CMK (cell line): ENCODE measurements at places on chromosomes 6 and 20.

GRCh38 chr20:36094497-36094896 lies 60.0 kb upstream of the EPB41L1 start:
- no peak for DNase-seq

DNA sequence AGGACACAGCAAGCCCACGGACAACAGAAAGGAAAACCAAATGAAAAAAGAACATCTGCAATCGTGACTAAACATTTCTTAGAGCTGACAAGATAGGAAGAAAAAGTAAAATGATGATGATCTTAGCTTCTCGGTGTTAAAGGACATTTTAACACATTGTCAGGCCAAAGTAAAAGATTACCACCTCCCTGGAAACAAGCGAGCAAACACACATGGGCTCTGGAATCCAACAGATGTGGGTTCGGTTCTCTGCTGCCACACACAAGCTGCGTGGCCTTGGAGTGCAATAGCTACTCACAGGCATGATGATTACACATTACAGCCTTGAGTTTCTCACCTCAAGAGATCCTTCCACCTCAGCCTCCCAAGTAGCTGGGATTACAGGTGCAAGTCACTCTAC lies 7.5 kb upstream of the AAR2 start:
- DNase-seq: no peak

- DNase-seq: no peak
These were observed 107.9 kb upstream of the CARMIL1 start for GRCh38 chr6:25171301-25171700.

DNA sequence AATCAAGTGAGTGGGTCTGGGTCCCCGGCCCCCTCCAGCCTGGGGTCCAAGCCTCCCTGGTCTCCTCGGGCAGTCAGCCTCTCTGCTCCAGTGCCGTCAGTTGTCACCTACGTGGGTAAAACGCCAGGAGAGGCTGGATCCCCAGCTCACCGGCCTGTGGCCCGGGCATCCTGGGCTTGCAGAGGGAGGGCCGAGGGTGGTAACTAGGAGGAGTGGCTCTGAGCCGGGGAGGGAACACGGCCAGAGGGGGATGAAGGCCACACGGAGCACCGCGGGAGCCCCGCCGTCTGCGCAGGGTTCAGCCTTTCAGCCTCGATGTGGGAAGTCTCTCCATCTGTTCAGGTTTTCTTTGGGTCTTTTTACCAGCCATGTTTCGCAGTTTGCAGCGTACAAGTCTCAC lies 29.5 kb upstream of the BHLHE23 start:
- no peak for DNase-seq

GRCh38 chr6:73579851-73580246 lies 59.0 kb upstream of the EEF1A1 start:
- no peak for DNase-seq

GRCh38 chr20:11702721-11703518 lies 214.8 kb upstream of the BTBD3 start:
- DNase-seq: no peak

- DNase-seq: no peak
These were observed 244.0 kb upstream of the FAM83B start for GRCh38 chr6:54602591-54602990.

DNA sequence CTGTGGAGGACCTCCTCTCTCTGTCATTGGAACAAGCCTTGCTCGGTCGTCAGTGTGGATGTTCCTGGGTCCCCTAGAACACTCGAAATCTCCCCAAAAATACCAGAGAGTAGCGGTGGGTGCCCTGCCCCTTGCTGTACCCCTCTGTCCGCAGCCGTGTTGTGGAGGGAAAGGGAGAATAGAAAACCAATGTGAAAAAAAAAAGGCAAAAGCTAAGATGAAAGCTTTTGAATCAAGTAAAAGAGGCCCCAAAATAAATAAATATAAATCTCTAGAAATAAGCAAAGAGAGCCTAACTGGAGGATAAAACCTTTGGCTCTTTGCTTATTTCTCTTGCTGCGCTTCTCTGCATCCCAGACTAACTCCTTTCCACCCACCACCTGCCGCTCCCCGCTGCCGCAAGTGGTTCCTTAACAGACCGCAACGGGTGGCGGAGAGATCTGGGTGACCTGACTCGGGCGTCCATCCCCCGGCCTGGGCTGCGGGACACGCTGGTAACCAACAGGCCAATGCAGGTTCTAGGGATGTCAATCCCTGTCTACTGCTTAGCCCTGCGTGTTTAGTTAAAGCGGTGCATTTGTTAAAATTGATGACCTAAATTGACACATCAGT lies 110.0 kb downstream of the GPX5 start:
- no peak for DNase-seq

DNA sequence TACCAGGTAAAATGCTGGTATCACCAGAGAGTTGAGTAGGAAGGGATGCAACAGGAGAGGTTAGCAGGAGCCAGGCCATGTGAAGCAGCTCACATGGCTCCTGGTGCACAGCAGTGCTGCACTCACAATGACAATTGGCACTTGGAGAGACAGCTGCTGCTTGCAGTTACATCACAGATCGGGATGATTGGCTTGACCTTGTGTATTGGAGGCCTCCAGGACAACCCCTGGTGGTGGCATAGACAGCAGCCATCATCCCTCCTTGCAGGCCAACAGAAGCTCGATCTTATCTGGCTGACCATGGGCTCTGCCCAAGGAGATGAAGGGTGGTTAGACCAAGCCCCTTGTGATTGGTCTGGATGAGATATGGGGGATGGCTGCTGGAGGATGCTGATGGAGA lies 73.0 kb downstream of the EYA2 start:
- DNase-seq: no peak

DNA sequence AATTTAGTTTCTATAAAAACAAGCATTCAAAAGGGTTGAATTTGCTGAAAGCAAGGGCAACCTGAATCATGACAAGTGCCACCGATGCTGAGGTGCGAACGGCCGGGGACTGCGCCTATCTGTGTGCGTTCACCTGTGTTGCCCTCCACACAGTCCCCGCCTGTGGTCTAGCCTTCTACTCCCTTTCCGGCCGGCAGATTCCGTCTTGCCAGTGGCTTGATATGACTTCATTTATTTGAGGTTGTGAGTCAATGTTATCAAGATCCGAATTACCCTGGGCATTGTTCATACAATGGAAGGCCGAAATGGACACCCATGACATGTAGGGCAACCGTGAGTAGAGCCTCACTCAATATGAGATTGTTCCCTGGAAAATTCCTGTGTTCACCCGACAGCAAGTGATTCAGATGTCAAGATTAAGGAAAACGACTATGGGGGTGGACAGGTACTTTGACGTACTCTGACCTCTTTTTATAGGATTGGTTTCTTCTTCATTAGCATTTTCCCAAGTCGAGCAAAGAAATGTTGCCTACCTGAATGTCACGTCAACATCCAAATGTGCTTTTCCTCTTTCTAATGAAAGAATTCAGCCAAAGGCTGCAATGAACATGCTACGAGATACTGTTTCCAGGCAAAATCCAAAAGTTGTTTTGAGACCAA lies 41.1 kb upstream of the NEDD9 start:
- DNase-seq: no peak

DNA sequence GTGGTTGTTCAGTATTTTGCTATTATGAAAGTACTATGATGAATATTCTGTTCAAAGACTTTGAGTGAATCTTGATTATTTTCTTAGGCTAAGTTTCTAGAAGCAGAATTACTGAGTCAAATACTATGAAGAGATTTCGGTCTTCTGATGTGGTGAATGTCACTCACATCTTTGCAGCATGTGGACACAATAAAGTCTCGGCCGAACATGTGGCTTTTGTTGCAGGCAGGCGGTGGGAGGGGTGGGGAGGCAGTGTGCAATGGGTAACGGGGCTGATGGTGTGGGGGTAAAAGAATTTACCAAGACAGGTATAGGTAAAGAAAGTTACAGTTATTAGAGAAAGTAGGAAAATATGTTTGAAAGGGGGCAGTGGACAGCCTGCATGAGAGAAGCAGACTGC lies 156.4 kb upstream of the DTNBP1 start:
- no peak for DNase-seq

- DNase-seq: no peak
These were observed 486.1 kb upstream of the BTBD3 start for GRCh38 chr20:11431621-11432020.

GRCh38 chr6:4944325-4944724 lies 59.5 kb downstream of the RPP40 start:
- DNase-seq: no peak
